ENCODE measurements at places on chromosomes 3 and 15. TPM values are rescaled to one million over a fixed set of nuclear protein-coding genes. Genes with fewer than 3 reads are reported as not detected.

HDC gene
- total RNA-seq: 6.3 TPM

- no peak for DNase-seq
These were observed 211.9 kb downstream of the SV2B start for GRCh38 chr15:91311986-91312385.

CLDN16 gene
- total RNA-seq: 0.20 TPM

DNA sequence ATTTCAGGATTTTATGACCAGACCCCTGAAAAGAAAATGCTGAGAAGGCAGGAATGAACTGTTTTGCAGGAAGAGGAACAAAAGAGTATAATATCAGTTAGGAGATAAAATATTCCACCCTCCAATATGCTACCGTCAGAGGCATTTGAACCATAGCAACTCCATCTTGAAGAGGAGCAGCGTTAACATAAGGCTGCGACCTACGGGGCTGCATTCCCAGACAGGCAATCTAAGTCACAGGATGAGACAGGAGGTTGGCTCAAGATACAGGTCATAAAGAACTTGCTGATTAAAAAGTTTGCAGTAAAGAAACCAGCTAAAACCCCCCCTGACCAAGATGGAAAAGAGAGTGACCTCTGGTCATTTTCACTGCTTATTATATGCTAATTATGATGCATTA, 22.9 kb downstream of the CCDC39 start:
- no peak for DNase-seq

GRCh38 chr15:79339588-79340314, 28.8 kb downstream of the TMED3 start:
- no peak for DNase-seq

CKMT1A gene
- total RNA-seq: 1.9 TPM

DNA sequence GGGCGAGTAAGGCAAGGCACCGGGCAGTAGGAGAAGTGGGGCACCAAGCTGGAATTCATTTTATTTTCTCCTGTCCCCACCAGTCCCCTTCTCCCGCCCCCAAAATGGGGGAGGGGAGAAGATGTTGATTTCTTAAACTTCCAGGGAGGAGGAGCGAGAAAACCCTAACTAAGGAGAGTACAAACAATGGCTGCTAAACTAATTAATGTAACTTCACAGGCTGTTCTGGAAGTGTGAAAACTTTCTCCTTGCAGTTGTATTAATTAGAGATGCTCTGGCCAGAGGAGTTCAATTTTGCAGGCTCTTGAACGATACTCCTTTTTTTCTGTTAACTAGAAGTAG, 11.5 kb downstream of the ZIC4 start:
- no peak for DNase-seq

FOXL2 gene
- total RNA-seq: not detected

ATG7 gene
- 77.2 TPM for total RNA-seq

HYKK gene
- 2.8 TPM for total RNA-seq

GRCh38 chr3:32220006-32220405, 18.5 kb upstream of the CMTM8 start:
- no peak for DNase-seq

DNA sequence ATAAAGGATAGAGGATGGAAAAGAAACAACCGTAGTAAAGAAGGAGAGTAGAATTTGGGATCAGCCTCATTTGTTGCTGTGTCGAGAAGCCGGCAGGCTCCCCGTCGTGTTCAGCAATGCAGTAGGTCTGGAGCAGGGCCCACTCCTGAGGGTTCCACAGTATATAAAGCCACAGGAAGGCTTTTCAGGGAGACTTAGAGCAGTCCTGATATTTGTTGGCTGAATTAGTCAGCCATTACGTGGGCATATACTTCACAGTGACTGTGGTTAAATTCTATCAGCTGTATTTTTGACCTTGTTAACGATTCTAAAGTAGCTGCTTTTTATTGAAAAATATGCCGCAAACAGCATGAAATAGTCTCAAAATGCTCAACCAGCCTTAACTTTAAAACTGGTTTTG, 149.5 kb downstream of the ITPR1 start:
- DNase-seq: no peak

All from upper lobe of left lung (tissue), 6 donors.